B cell (primary cell): ENCODE measurements at places on chromosomes 16 and 17.

GRCh38 chr17:69900829-69901228 is 174.2 kb upstream of the KCNJ16 start:
- DNase-seq: no peak

DNA sequence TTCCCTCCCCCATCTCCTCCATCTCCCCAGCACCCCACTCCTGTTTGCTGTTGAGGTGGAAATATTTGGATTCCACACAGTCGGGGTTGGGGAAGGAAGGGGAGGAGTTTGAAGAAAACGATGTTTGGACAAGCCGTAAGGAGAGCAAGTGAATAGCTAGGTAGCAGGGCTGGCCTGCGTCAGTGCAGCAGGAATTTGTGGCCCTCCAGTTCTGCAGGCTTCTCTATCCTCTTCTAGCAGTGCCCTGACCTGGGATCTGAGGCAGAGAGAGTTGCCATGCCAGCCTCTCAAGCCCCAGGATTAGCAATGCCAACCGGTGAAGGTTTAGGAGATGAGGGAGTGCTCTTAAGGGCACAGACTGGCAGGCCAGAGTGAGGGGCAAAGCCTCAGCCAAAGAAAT is 12.5 kb downstream of the TLCD2 start:
- no peak for DNase-seq

- no peak for DNase-seq
Observed at GRCh38 chr16:67006930-67007658, 18.7 kb downstream of the CES4A start.

DNA sequence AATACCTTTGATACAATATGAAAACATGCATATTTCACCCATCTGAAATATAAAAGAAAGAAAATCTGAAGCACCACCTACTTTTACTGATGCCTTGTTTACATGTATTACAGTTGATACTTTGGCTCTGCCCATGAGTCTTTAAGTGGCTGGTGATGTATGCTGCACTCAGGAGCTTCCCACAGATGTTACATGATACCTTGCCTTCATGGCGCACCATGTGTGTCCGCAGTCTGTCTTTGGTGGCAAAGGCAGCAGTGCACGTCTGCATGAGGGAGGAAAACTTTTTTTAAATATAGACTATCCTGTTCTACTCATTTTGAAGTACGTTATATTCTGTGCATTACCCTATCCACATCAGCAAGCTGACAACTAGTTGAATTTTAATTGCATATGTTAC is 7.5 kb downstream of the VEZF1 start:
- no peak for DNase-seq

DNA sequence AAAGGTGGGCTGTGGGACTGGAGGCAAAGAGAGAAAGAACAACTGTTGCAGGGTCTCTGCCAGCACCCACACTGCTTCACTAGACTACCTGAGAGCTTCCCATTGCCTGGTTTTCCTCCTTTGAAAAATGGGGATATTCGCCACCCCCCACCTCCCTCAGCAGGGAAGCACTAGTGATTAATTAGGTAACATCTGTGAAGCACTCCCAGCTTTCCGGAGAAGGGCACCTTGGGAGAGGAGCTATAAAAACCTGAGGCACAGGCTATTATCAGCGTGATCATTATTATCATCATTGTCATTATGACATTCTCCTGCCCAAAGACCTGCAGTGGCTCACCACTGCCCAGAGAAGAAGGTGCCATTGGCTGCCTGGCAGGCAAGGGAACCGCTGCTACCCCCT is 83.5 kb downstream of the XYLT1 start:
- DNase-seq: no peak

DNA sequence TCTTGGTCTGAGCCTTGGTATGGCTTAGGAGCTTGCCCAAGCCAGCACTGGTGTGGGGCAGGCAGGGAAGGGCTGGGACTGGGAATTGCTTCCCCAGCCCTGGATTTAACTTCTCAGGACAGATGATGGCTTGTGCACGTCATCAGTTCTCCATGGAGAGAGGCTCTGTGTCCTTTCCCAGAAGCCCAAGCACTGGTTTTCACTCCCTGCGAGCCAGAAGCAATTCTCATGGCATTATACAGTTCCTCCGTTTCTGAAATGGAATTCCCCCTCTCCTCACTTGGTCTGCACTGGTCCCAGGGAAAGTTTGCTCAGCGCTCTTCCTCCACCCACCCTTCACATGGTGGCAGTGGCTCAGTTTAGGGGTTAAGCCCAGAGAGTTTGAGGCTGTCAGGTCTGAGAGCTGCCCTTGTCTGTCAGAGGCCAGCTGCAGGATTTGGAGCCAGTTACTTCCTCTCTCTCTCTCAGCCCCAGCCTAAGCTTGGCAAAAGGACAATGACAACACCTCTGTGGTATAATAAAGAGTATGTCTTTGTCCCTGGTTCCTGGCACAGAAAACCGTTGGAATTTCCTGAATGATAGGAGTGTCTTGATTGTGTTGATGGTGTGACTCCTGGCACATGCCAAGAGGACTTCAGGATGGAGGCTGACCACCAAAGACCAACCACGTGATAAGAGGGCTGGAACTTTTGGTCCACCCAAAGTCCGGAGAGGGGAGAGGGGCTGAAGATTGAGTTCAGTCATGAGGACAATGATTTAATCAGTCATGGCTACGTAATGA is 219.6 kb upstream of the TNRC6C start:
- no peak for DNase-seq

GRCh38 chr16:50419116-50419515 is 50.3 kb upstream of the BRD7 start:
- DNase-seq: no peak
